ENCODE measurements at places on chromosomes 7 and 10.

DNA sequence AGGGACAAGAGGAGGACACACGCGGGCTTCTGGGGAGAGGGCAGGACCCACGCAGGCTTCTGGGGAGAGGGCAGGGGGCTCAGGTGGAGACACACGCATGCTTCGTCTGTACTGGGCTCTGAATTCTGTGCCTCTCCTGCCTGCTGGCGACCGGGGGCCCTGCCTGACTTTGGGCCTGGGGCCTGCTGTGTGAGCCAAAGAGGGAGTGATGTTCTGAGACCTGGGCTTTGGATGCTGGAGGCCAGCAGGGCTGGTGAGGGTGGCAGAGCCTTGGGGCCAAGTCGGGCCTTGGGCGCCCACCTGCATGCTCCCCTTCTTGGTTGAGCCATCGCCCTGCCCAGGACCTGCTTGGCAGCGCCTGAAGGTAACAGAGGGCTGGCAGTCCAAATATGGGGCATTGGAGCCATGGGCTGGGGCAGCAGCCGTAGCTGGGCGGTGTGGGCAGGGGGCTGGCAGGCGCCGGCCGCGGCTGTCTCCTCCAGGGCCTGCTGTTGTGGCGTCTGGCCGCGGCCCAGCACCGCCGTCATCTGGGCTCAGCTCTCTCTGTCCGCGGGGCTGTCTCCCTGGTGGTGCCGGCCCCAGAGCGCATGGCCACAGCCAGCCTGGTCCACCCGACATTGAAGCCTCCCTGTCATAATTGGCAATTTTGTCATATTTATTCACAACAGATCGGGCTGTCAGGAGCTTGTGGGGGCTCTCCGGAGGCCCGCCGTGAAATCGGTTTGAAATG is 78.9 kb downstream of the UNCX start:
- no peak for DNase-seq

GRCh38 chr7:70719125-70719524 is 412.8 kb upstream of the GALNT17 start:
- DNase-seq, result no peak

DNA sequence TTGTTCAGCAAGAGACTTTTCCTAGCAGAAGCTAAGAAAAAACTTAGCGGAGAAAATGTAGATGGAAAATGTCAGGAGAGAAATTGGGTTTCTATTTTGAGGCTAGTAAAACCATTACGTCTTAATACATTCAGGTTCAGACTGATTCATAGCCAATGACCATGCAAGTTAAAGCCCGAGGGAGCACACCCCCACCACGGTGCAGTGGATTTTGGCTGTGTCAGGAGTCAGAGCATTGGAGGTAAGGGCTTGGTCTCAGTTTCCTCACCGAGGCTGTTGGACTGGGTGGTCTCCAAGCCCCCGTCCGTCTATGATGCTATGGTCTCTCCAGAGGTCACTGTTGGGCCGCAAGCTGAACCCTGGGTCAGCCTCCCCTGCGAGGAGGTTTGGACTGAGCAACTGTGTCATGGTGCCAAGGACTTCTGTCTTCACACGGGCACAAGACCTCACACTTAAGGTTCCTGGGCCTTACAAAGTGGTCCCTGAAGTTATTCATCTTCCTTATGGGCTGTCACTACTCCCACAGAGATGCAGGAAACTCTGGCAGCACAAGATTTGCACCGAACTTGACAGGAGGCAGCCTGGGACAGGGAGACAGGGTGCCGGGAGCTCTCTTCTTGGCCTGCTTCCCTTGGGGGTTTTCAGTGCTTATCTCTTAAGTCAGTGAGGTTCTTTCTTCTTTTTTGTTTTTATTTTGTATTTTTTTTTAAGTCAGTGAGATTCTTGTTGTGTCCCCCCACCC is 186.8 kb downstream of the PHTF2 start:
- DNase-seq, result no peak

DNA sequence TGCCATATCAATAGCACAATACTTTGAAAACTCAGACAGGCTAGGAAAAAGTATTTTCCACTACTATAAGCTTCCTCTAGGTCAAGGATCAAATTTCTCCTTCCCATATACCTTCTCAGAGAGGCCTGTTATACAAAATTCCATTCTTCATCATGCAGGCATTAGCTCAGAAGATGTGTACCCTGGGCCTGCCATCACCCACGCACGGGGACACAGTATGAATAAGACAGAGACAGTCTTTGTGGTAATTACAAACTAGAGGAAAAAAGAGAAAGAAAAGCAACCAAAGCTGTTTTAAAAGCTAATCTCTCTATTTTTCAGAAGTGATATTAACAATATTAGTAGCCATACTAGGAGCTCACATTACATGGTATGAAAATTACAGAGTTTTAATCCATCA is 236.8 kb upstream of the AOAH start:
- no peak for DNase-seq

DNA sequence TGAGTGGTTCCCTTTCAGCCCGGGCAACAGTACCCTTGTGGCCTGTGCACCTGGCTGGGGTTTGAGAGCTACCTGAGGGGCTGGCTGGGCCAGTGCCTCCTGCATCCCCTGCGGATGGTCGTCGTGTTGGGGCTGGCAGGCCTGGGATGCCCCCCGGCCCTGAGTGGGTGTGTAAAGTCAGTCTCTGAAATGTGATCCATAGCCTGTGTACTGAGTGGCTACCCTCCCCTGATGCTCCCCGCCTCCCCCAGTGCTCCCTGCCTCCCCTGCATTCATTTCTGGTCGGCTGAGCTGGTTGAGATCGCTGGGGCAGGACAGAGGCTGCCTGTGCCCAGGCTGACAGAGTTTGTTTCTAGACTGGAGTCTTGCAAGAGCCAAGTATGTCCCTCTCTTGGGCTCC is 9.3 kb downstream of the ZNF316 start:
- DNase-seq, result no peak

DNA sequence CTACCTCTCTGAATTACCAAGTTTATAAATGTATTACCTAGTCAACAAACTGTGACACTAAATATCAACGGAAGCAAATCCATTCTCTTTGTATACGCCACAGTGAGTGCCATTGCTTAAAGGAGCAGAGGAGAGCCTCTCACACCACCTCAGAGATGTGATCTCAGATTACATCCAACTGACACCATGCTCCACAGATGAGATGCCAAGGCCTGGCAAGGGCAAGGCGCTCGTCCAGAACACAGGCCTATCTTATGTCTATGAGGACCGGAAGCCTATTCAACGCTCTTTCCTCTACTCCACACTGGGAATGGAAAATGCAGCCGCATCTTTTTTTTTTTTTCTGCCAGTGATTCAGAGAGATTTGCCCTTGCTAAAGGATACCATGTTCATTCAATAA is 11.4 kb downstream of the PDIA4 start:
- no peak for DNase-seq

DNA sequence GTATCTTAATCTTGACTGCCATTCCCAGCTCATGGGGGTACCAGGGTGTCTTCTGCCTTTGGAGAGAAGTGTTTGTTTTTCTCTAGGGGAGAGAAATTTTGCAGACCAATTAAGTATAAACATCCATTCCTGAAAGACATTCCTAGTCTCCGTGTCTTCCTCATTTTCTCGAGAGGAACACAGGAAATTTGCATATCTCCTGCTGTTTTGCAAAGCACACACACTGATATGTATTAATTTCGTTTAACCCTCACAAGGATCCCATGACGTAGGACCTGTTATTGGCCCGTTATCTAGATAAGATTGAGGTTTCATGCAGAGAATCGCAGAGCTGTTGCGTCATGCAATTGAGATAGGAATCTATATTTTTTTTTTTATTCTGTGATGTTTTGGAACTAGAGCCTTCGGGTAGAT is 944 bp downstream of the RHBDD2 start:
- DNase-seq, result peak; percentile 13

GRCh38 chr10:32031920-32032319 is 24.3 kb downstream of the KIF5B start:
- DNase-seq, result no peak

- DNase-seq, result no peak
These were observed 199.4 kb upstream of the PRSS58 start for GRCh38 chr7:142457146-142457703.

DNA sequence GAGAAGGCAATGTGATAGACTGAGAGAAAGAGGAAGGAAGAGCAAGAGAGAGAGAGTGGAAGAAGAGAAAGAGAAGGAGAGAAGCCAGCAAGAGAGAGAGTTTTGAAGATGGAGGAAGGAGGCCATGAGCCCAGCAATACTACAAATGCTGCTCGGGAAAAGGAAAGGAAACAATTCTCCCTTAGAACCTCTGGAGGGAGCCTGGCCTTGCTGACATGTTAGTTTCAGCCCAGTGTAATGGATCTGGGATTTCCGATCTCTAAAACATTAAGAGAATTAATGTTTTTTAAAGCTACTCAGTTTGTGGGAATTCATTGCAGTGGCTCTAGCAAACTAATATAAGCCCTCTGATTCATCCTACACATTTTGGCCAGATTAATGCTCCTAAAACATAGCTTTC is 206.8 kb upstream of the MTPN start:
- DNase-seq, result no peak

GRCh38 chr7:80775897-80776296 is 137.5 kb downstream of the CD36 start:
- no peak for DNase-seq

- no peak for DNase-seq
These were observed 486.5 kb downstream of the CALN1 start for GRCh38 chr7:71925663-71926062.

GRCh38 chr7:140661124-140661523 is 11.6 kb upstream of the ADCK2 start:
- DNase-seq, result no peak
